Cardiac muscle cell (in vitro differentiated cells and primary cell): ENCODE measurements at places on chromosomes 16 and 17. TPM values are rescaled to one million over a fixed set of nuclear protein-coding genes. Genes with fewer than 3 reads are reported as not detected.

QPRT gene
- total RNA-seq, result 223 and 268 TPM in 2 replicates

- peak overlapping the region; percentile 43 for H3K27ac ChIP-seq
- H3K36me3 ChIP-seq, result peaks cover 62% of the 10 kb centered on the region
These were observed 152.4 kb upstream of the RBL2 start for GRCh38 chr16:53281859-53282258.

TM4SF5 gene
- not detected in 2 replicates for total RNA-seq

- peaks cover 25% of the 10 kb centered on the region for H3K4me1 ChIP-seq
- H3K4me3 ChIP-seq, result no peak overlapping the region
- DNase-seq, result peak; percentile 69
- H3K36me3 ChIP-seq, result no peaks in the 10 kb centered on the region
These were observed 19.1 kb downstream of the GPR142 start for GRCh38 chr17:74386386-74386785.

- H3K27ac ChIP-seq, result peak overlapping the region; percentile 98
- H3K4me1 ChIP-seq, result peaks cover 21% of the 10 kb centered on the region
- H3K36me3 ChIP-seq, result peaks cover 14% of the 10 kb centered on the region
- H3K27me3 ChIP-seq, result no peaks in the 10 kb centered on the region
- peak; percentile 32 for DNase-seq
- peak overlapping the region; percentile 96 for H3K4me3 ChIP-seq
These were observed 868 bp downstream of the MED13 start for GRCh38 chr17:62064029-62064790.

SLC6A2 gene
- 1.3 and 3.4 TPM in 2 replicates for total RNA-seq

DNA sequence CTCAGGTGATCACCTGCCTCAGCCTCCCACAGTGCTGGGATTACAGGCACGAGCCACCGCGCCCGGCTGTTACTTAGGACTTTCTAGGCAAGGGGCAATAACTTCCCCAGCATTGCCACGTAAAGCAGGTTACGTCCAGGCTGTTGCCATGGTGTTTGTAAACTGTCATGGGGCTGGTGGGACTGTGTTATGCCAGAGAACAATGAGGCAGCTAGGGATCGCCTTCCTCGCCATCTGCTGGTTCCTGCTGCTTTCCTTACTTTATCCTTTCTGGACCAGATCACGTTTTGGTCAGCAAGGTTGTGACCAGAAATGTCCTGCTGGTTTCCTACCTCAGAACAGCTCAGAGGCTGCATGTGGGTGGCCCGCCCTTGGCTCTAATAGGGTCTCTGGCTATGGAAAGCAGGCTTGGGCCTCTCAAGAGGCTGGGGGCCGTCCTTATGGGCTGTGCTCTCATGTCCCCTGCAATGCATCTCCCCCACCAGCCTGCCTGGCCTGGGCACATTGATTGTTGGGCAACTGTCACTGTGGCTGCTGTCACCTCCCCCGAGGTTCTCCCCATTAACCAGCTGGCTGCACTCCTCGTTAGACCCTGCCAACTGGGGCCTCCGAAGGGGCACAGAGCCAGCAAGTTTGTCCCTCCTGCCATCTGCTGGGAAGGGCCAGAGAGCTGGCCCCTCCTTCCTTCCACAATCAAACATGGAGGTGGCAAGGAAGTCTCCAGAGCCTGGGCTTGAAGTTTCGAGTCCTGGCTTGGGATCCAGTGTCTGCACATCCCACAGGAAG, 28.2 kb upstream of the ZC3H18 start:
- H3K27me3 ChIP-seq, result peaks cover 14% of the 10 kb centered on the region
- no peak overlapping the region for H3K4me3 ChIP-seq
- H3K4me1 ChIP-seq, result no peaks in the 10 kb centered on the region
- no peak for DNase-seq

DNA sequence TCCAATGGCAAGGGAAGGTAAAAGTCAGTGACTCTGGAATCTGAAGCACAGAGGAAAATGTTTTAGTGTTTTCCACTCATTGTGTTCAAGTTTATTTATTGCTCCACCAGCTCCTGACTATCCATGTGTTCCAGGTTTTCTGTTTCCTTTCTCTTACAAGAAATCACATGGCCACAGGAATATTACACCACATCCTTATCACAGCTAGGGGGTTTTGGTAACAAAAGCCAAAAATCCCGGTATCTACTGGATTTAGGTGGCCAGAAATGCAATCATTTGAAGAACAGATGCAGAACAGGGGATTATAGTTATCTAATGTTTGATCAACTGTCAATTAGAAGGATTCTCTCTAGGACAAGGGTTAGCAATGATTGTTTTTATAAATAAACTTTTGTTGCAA, 47.9 kb downstream of the STH start:
- no peak for DNase-seq
- no peaks in the 10 kb centered on the region for H3K27me3 ChIP-seq
- H3K4me1 ChIP-seq, result no peaks in the 10 kb centered on the region
- peaks cover 40% of the 10 kb centered on the region for H3K36me3 ChIP-seq
- H3K27ac ChIP-seq, result peak overlapping the region; percentile 53
- H3K4me3 ChIP-seq, result no peak overlapping the region

DNA sequence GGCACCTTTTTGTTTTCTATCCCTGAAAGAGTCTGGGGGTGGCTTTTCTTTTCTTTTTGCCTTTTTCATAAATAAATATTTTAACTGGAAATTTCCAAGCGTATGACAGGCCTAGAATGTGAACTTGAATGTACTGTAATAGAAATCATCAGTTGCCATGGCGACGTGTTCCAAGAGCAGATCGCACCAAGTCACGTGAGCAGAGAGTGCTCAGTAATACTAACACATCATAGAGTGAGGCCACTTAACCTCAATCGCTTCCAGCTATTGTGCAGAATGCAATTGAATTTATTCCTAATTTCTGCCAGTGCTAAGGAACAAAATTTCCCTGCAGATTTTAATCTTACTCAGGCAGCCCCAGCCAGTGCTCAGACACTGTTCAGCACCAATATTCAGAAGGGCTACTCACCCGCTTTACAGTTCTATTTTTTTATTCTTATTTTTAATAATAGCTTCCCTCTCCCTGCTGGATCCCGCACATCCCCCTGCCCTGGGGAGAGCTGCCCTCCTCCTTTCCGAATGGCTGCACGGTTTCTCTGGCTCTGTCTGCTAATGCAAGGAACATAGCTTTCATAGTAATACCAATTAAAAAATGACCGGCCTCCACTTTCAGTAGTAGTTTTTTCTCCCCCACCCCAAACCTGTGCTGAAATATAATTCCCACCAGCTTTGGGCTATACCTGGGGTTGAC, 26.2 kb upstream of the PMFBP1 start:
- peak overlapping the region; percentile 55 for H3K27ac ChIP-seq
- H3K36me3 ChIP-seq, result no peaks in the 10 kb centered on the region
- H3K4me1 ChIP-seq, result peaks cover 20% of the 10 kb centered on the region
- H3K4me3 ChIP-seq, result no peak overlapping the region
- no peaks in the 10 kb centered on the region for H3K27me3 ChIP-seq

CMC2 gene
- total RNA-seq, result 41.3 and 61.1 TPM in 2 replicates

DNA sequence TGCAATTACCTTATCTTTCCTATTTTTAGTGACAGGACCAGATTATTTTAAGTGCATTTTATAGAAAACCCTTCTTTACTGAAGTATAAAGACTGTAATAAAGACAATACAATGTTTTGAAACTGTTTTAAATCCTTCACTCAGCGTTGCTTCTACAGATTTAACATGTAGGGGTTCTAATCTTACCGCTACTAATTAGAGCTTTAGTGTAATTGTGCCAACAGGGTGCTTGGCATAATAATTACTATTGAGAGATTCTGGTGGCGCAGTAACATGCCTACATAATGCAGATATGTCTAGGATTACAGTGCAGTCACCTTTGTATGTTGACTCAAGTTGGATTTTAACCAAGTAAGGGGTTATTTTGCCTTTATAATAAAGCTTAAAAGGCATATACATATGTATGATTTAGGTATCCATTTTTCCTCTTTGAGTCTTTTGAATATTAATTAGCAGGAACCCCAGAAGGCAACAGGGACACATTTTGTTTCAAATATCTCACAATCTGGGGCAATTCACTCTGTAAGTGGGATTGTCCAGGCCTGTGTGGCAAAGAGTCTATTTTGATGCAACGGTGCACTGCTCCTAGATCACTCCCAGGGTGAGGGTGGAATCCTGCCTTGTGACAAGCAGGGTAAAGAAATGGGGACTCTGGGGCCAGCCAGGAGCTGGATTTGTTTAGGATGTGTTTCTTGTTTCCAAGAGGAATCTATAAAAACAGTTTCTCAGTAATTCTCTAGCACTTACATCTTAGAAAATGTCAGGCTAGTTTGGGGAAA, 604.7 kb upstream of the SALL1 start:
- no peak for DNase-seq
- H3K4me3 ChIP-seq, result no peak overlapping the region
- no peak overlapping the region for H3K27ac ChIP-seq
- H3K36me3 ChIP-seq, result no peaks in the 10 kb centered on the region
- H3K27me3 ChIP-seq, result peaks cover 10% of the 10 kb centered on the region
- peaks cover 23% of the 10 kb centered on the region for H3K4me1 ChIP-seq

GRCh38 chr16:8634991-8635736, 13.7 kb downstream of the METTL22 start:
- DNase-seq, result peak; percentile 48
- no peaks in the 10 kb centered on the region for H3K4me1 ChIP-seq
- H3K27me3 ChIP-seq, result no peaks in the 10 kb centered on the region
- H3K36me3 ChIP-seq, result peaks cover 54% of the 10 kb centered on the region

- no peaks in the 10 kb centered on the region for H3K36me3 ChIP-seq
- H3K4me1 ChIP-seq, result peaks cover 11% of the 10 kb centered on the region
- no peak overlapping the region for H3K27ac ChIP-seq
These were observed 19.4 kb upstream of the WDR45B start for GRCh38 chr17:82667668-82668000.

- no peaks in the 10 kb centered on the region for H3K36me3 ChIP-seq
- H3K27me3 ChIP-seq, result no peaks in the 10 kb centered on the region
- H3K4me1 ChIP-seq, result no peaks in the 10 kb centered on the region
These were observed 12.7 kb upstream of the IGFBP4 start for GRCh38 chr17:40430272-40431230.

FOXN1 gene
- total RNA-seq, result 0.06 and 0.18 TPM in 2 replicates

- H3K36me3 ChIP-seq, result no peaks in the 10 kb centered on the region
- H3K27ac ChIP-seq, result no peak overlapping the region
- DNase-seq, result no peak
- H3K4me3 ChIP-seq, result no peak overlapping the region
These were observed 14.0 kb downstream of the MYO1D start for GRCh38 chr17:32862940-32863339.

DNASE1L2 gene
- 1.1 and 1.5 TPM in 2 replicates for total RNA-seq

DNA sequence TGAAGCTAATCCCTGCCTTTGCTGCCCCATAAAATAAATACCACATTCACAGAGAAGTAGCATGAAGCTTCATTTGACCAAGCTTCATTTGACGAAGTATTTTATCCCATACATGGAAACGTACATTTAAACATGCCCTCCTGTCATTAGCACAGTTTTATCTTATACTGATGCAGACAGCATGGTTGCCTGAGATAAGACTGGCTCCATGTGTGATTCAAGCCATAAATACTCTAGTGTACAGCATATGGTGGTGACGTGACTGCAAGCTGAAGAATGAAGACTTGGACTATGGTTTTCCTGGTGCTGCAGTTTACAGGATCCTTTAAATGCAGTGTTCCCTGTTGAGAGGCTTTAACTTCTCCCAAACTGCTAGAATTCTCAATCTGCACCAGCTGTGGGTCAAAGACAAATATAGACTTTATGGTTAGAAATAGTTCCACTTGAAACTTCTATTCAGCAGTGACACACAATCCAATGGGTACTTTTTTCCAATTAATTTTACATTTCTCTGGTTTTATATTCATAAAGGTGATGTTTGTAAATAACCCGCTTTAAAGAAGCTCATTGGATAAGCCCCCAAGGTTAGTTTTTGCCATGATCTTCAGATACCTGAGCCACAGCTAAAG, 64.9 kb downstream of the CYB561 start:
- no peak overlapping the region for H3K4me3 ChIP-seq
- peak; percentile 72 for DNase-seq
- H3K36me3 ChIP-seq, result peaks cover 14% of the 10 kb centered on the region
- H3K27me3 ChIP-seq, result no peaks in the 10 kb centered on the region

- no peak for DNase-seq
- no peaks in the 10 kb centered on the region for H3K27me3 ChIP-seq
- no peaks in the 10 kb centered on the region for H3K36me3 ChIP-seq
- no peaks in the 10 kb centered on the region for H3K4me1 ChIP-seq
- no peak overlapping the region for H3K4me3 ChIP-seq
These were observed 5.8 kb downstream of the FOXN1 start for GRCh38 chr17:28511858-28512461.

GRCh38 chr16:87344165-87344930, 27.2 kb upstream of the C16orf95 start:
- H3K36me3 ChIP-seq, result peaks cover 9% of the 10 kb centered on the region
- DNase-seq, result no peak
- no peaks in the 10 kb centered on the region for H3K27me3 ChIP-seq
- no peak overlapping the region for H3K4me3 ChIP-seq

DNA sequence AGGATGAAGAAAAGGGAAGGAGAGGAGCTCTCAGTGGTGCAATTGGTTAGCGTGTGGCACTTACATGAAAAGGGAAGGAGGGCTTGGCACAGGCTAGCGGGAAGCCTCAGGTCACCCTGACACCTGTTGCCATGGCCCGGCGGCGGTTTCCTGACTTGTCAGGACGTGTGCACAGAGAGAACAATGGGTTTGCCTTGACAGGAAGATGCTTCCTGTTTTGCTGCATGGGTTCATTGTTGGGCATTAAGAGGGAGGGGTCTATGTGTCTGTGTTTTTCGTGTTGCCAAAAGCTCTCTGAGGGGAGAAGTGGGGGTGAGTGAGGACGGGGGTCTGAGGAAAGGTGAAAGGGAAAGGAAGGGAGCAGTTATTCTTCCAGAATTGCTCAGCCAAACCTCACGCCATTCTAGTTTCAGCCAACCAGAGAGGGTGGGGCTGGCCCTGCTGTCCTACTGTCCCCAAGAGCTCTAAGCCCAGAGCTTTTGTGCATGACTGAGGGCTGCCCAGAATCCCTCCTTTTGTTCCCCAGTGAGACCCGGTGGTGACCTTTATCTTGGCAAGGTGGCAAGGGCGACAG, 17.1 kb upstream of the CCR7 start:
- no peak overlapping the region for H3K27ac ChIP-seq
- H3K27me3 ChIP-seq, result no peaks in the 10 kb centered on the region
- H3K4me3 ChIP-seq, result no peak overlapping the region
- no peak for DNase-seq
- no peaks in the 10 kb centered on the region for H3K36me3 ChIP-seq
- no peaks in the 10 kb centered on the region for H3K4me1 ChIP-seq

- no peak for DNase-seq
- no peak overlapping the region for H3K27ac ChIP-seq
- H3K36me3 ChIP-seq, result peaks cover 28% of the 10 kb centered on the region
- no peak overlapping the region for H3K4me3 ChIP-seq
These were observed 17.8 kb upstream of the GGA2 start for GRCh38 chr16:23527961-23528643.

GRCh38 chr16:86046026-86046425, 147.1 kb downstream of the IRF8 start:
- H3K27me3 ChIP-seq, result no peaks in the 10 kb centered on the region
- H3K4me1 ChIP-seq, result peaks cover 34% of the 10 kb centered on the region
- H3K4me3 ChIP-seq, result no peak overlapping the region
- no peak overlapping the region for H3K27ac ChIP-seq
- no peak for DNase-seq

KRT33B gene
- not detected in 2 replicates for total RNA-seq

GRCh38 chr17:8875957-8876356, 8.5 kb upstream of the PIK3R6 start:
- peaks cover 4% of the 10 kb centered on the region for H3K4me1 ChIP-seq
- no peak overlapping the region for H3K27ac ChIP-seq
- H3K27me3 ChIP-seq, result no peaks in the 10 kb centered on the region
- H3K4me3 ChIP-seq, result no peak overlapping the region

GRCh38 chr16:51556694-51557340, 405.7 kb upstream of the SALL1 start:
- H3K27me3 ChIP-seq, result no peaks in the 10 kb centered on the region
- H3K4me3 ChIP-seq, result no peak overlapping the region
- no peak overlapping the region for H3K27ac ChIP-seq

- peaks cover under 1% of the 10 kb centered on the region for H3K4me1 ChIP-seq
- DNase-seq, result no peak
- no peaks in the 10 kb centered on the region for H3K27me3 ChIP-seq
- no peak overlapping the region for H3K4me3 ChIP-seq
These were observed 10.7 kb upstream of the SLC16A5 start for GRCh38 chr17:75077072-75077495.

KRT222 gene
- 0.25 TPM in 1 of 2 replicates, not detected in the other for total RNA-seq
